CD4-positive, alpha-beta T cell treated with Interferon gamma for 1 hour (primary cell): ENCODE measurements at places on chromosomes 11 and 22.

- no peak for DNase-seq
Observed at GRCh38 chr11:20015101-20015500, 145.2 kb downstream of the DBX1 start.

- DNase-seq, result no peak
Observed at GRCh38 chr22:46250783-46251125, 661 bp upstream of the CDPF1 start.

- DNase-seq, result peak; percentile 25
Observed at GRCh38 chr11:46331282-46331984, 15.8 kb upstream of the DGKZ start.

- no peak for DNase-seq
Observed at GRCh38 chr11:121356357-121356756, 63.8 kb downstream of the SC5D start.

DNA sequence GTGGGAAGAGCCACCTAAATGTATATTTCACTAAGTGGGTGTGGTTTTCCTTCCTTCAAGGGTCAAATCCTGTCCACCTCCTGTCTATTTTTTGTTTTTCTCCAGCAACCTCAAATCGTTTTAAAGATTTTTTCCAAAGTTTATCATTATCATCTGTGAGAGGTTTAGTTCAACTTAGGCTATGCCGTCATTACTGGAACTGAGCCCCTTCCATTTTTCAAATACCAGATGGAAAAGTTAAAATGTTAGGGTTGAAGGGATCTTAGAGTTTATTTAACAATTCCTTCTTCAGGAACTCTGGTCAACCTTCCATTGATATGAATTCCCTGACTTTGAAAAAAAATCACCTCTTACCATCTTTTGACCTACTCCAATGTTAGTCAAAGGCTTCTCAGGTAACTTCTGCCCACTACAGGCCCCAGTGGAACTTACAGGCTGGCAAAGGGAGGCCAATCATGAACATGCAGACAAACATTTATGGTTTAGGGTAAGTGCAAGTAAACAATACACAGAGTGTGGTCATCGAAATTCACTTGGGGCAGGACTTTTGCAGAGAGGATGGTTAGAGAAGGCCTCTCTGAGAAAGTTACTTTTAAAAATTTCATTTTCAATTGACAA is 45.2 kb downstream of the SYN3 start:
- no peak for DNase-seq

DNA sequence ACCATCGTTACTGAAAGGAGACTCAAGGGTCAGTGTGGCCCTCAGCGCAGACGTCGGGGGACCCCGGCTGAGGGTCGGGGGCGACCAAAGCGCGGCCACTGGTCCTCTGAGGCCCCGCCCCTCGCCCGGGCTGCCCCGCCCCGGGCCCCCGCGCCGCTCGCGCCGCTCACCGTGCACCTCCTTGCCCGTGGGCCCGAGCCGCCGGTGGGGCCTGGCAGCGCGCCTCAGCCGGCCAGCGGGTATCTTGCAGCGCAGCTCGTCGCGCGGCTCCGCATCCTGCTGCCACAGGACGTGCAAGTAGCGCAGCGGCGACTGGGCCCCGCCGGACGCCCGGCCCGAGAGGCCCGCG is 419 bp downstream of the ANKRD54 start:
- DNase-seq, result no peak

GRCh38 chr11:30329150-30329940 is 6.4 kb downstream of the ARL14EP start:
- no peak for DNase-seq

DNA sequence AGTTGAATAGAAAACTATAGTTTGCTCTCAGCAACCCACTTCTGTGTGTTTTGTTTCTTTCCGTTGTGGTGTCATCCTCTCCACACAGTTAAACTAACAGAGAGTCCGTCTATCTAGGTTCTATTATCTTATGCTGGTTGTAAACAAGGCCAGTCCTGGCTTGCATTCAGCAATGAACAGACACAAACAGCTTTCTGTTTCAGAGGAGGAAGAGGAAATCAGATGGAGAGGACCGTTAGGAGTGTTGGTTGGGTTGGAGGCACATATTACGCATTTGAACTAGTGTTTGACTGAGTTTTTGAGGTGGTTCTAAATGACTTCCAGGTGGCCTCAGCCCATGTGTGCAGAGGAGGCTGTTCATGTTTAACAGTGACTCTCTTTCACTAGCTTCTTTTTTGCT is 129.5 kb upstream of the SORL1-AS1 start:
- DNase-seq, result no peak
